Ovary (tissue), 10 donors: ENCODE measurements at places on chromosomes 2 and 18. TPM values are rescaled to one million over a fixed set of nuclear protein-coding genes. Genes with fewer than 3 reads are reported as not detected.

EHD3 gene
- 2.9 TPM for total RNA-seq

ALPG gene
- not detected for total RNA-seq

ME2 gene
- total RNA-seq = 29.5 TPM

DSG2 gene
- 43.7 TPM for total RNA-seq

FLACC1 gene
- total RNA-seq = 0.71 TPM

CLEC4F gene
- total RNA-seq = 0.11 TPM

ANKRD30B gene
- not detected for total RNA-seq

DNA sequence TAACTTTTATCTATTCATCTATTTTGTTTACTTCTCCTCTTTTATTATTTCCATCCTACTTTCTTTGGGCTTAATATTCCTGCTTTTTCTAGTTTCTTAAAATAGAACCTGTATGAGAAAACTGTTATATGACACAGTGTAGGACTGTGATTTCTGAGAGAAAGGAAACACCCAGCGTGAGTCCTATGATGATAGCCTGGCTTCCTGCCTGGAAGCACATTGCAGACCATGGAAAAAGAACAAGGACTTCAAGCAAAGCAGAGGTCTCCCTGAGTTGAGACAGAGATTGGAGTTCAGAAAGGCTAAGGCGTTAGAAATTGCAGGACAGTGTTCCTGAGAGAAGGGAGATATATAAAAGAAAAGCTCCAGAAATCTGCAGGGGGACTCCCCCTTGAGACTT, 7.8 kb downstream of the RBM44 start:
- no peak for DNase-seq

DNA sequence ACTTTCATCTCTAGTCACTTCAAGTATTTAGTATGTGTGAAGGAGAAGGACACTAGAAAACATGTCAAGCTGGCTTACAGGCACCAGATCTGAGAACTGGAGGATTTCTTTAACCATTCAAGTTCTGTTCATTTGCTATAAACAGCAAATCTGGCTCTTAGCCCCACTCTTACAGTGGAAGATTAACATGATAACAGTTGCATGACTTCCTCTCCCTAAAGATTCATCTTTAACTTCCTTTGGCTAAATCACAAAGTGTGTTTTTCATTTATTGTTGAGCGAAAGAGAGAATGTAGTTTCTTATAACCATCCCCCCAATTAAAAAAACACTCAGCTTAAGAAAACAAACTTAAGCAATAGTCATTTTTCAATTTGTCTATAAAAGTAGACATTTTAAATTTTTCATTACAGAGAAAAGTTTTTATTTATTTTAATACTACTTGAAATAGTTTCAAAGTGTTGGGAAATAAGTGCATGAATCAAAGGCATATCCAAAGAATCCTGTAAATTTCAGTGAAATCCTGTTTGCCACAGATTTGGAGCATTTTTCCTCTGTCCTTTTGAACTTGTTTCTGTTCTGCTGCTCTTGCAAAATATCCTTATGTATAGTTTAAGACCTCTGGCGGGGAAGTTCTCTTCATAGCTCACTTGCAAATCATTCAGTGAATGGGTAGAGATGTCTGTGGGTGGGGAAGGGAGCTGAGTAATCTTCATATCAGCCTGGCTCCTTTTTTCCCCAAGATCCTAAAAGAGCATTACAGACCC, 241.0 kb upstream of the RBBP8 start:
- DNase-seq = no peak

DNA sequence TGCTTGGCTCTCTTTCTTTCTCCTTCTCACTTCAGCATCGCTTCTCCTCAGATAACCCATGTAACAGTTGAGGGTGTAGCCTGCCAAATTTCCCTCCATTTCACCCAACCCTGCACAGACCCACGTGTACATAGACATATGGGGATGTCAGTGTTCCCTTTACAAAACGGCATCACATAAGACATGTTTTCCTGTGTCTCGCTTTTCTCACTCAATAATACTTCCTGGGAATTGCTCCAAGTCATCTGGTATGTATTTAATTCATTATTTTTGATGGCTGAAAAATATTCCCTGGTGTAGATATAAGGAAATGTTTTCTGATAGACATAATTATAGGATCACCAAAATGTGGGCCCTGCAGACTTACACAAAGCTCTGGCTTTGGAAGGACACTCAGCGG, 176.8 kb downstream of the LOXHD1 start:
- DNase-seq = no peak

GRCh38 chr2:215982465-215982875, 30.9 kb downstream of the MREG start:
- DNase-seq = no peak

GRCh38 chr2:75647771-75648170, 1.2 kb downstream of the MRPL19 start:
- no peak for DNase-seq
